Uterine smooth muscle cell (primary cell): ENCODE measurements at places on chromosomes 1 and 21. TPM values are rescaled to one million over a fixed set of nuclear protein-coding genes. Genes with fewer than 3 reads are reported as not detected.

The PFKL gene
- 232 and 303 TPM in 2 replicates for total RNA-seq

The ECE1 gene
- 65.0 and 75.2 TPM in 2 replicates for total RNA-seq

The MRPS6 gene
- 20.0 and 40.6 TPM in 2 replicates for total RNA-seq

The PIGR gene
- total RNA-seq = not detected in 2 replicates

The RGS1 gene
- not detected in 2 replicates for total RNA-seq

The GPA33 gene
- total RNA-seq = not detected in 2 replicates

The SLC26A9 gene
- total RNA-seq = not detected in 2 replicates

The CYP4A11 gene
- total RNA-seq = not detected in 2 replicates

The SV2A gene
- 23.2 and 39.7 TPM in 2 replicates for total RNA-seq

The ARHGAP29 gene
- 100 and 150 TPM in 2 replicates for total RNA-seq

The KLHL17 gene
- total RNA-seq = 6.9 and 11.8 TPM in 2 replicates

The EDN2 gene
- not detected in 2 replicates for total RNA-seq

The KCNA3 gene
- total RNA-seq = 1.5 and 1.6 TPM in 2 replicates

The LZIC gene
- total RNA-seq = 33.1 and 33.9 TPM in 2 replicates

The ZFP69B gene
- total RNA-seq = 2.2 and 5.3 TPM in 2 replicates

The RGS5 gene
- 6.2 TPM in 2 replicates for total RNA-seq

The LCE1B gene
- not detected in 2 replicates for total RNA-seq

The ELAPOR1 gene
- total RNA-seq = 0.44 and 0.50 TPM in 2 replicates

The MMP23B gene
- total RNA-seq = 1.2 and 4.7 TPM in 2 replicates

The SYT6 gene
- not detected in 2 replicates for total RNA-seq

The CNST gene
- 22.9 and 28.2 TPM in 2 replicates for total RNA-seq

The CGN gene
- 0.11 and 0.12 TPM in 2 replicates for total RNA-seq

The SELE gene
- total RNA-seq = not detected in 2 replicates

The PSEN2 gene
- total RNA-seq = 26.0 and 34.7 TPM in 2 replicates

The OR2T11 gene
- total RNA-seq = not detected in 2 replicates

The FMO3 gene
- total RNA-seq = 0.25 TPM in 1 of 2 replicates, not detected in the other

The TNFSF4 gene
- total RNA-seq = 0.66 and 1.9 TPM in 2 replicates

The CYP4Z1 gene
- not detected in 2 replicates for total RNA-seq

The FCRL6 gene
- total RNA-seq = not detected in 2 replicates

The AGMAT gene
- total RNA-seq = 1.1 and 1.8 TPM in 2 replicates

The AADACL4 gene
- total RNA-seq = under 0.01 TPM in 1 of 2 replicates, not detected in the other

The UMODL1 gene
- 0.12 TPM in 1 of 2 replicates, not detected in the other for total RNA-seq

The ANKRD35 gene
- total RNA-seq = 2.1 and 2.5 TPM in 2 replicates

The OXCT2 gene
- total RNA-seq = 2.2 and 4.5 TPM in 2 replicates
